ENCODE measurements at places on chromosomes 1 and 21.

- DNase-seq, result no peak
Measured at GRCh38 chr1:115714572-115715141, 53.9 kb downstream of the CASQ2 start.

GRCh38 chr1:17594690-17595601 lies 55.4 kb downstream of the ARHGEF10L start:
- DNase-seq, result no peak

GRCh38 chr1:7303554-7304317 lies 467.4 kb upstream of the VAMP3 start:
- DNase-seq, result no peak

GRCh38 chr1:109547463-109548320 lies 723 bp upstream of the GNAI3 start:
- no peak for DNase-seq

- no peak for DNase-seq
Measured at GRCh38 chr1:8089535-8090228, 63.6 kb upstream of the ERRFI1 start.

Measured in fibroblast of the conjunctiva (primary cell).